EH (cell line): ENCODE measurements at places on chromosomes 6 and 20.

DNA sequence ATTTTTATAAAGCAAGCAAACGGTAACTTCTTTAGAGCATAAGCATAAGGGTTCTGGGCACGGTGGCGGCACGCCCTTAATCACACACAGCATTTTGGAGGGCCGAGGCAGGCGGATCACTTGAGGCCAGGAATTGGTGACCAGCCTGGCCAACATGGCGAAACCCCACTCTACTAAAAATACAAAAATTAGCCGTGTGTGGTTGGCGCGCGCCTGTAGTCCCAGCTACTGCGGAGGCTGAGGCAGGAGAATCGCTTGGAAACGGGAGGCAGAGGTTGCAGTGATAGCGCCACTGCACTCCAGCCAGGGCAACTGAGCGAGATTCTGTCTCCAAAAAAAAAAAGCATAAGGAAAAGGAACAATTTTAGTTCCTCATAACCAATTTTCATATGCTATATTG, 2.6 kb downstream of the SENP6 start:
- no peak for DNase-seq

GRCh38 chr20:44651684-44652423, at the start of gene ADA:
ADA (minus strand) TSS chr20:44651699; CDS start chr20:44651607, 92 bp downstream.
- peak; percentile 68 for DNase-seq

GRCh38 chr6:169292338-169293124, 38.9 kb upstream of the THBS2 start:
- DNase-seq, result peak; percentile 97

DNA sequence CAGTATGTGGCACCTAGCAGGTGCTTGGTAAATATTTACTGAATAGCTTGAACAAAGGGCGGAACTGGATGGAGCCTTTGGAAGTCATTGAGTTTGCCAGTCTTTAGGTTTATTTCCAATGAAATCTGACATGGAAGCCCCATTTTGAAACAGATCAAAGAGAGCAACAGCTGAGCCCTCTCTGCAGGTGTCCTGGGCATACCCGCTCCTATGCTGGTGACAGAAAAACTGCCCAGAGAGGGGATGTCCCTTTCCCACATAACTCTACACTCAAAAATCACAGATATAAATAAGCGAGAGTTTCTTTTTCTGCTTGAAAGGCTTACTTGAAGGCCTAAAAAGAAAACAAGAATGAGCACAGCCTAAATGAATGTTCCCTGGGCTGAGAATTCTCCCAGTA, 53.0 kb upstream of the RALY start:
- DNase-seq, result no peak

- DNase-seq, result no peak
These were observed 100.0 kb downstream of the RPP40 start for GRCh38 chr6:4903751-4904370.

DNA sequence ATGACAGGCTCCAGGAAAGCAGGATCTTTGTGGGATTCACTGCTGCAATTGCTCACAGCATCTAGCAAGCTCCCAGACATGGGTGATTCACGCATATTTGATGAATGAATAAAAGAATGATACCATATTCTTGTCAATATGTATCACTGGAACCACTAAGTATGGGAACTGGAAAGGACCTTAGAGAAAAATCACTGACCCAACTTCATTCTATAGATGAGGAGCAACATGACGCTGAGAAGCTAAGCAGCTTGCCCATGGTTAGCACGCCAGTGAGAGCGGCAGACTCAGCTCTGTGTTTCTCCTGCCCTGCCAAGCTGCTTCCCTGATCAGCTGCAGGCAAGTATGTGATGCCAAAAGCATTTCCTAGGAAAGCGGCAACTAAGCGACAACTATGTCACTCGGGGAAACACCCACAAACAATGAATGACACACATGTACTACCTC, 66.8 kb downstream of the PPP1R3G start:
- peak; percentile 91 for DNase-seq

- no peak for DNase-seq
These were observed 81.9 kb upstream of the E2F3 start for GRCh38 chr6:20319520-20320357.

DNA sequence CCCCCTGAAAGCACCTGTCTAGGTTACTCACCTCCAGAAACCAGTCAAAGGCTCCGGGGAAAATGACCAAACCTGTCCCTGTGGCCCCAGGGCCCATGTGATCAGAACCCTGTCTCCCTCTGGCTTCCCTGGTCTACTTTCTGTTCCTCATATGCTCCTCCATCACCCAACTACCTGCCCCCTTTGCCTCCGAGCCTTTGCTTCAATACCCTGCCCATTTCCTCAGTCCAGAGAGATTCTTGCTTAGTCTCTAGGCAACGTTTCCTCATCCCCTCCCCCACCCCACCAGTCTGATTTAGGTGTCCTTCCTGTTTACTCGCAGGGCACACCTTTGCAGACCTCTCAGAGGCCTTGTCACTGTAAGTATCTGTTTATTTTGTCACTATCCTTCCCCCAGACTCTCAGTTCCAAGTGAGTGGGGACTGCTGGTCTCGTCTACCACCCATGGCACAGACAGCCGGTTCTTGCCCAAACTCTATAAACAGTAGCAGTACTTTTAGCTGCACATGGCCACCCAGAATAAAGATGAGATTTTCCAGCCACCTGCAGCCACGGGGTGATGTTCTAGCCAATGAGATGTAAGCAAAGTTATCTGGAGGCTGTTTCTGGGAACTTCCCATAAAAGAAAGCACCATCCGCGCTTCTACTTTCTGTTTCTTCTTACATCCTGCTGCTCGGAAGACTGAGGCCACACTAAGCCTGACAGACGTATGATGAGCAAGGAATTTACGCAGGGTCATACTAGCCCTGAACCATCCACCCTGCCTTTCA, 13.3 kb downstream of the ELOVL5 start:
- no peak for DNase-seq

GRCh38 chr20:63125581-63125837, 90.4 kb downstream of the YTHDF1 start:
- no peak for DNase-seq

DNA sequence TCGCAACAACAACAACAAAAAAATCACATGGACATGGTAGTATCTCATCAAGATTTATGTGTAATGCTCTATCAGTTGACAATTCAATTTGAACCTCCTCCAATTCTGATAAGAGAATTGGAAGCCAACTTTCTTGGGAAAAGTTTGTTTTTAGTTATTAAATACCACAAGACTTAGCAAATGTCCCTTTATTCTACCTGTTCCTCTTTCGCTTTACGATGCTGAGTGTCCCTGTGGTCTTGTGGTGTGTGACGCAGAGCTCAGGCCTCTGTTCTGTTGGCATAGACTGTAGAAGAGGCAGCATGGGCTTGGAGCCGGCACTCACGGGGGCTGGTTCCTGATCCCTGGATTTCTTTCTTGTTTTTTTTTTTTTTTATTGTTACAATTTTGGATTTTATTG, 76.7 kb downstream of the PSMB1 start:
- DNase-seq, result no peak

DNA sequence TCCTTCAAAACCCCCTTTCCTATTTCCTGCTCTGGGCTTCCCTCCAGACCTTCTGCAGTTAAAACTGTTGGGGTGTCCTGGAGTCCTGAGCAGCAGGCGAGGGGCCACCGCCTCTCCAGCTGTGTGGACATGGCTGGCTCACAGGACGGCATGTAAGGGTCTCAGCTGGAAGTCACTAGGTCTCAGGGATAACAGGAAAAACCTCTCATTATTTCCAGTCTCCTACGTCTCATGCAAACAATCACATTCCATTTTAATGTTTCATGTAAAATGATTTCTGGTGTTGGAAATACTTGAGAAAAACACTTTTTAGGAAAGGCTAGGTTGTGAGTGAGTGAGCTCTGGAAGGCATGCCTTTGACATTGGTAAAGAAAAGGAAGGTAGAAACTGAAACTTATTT, 158.7 kb downstream of the SCML4 start:
- peak; percentile 56 for DNase-seq

DNA sequence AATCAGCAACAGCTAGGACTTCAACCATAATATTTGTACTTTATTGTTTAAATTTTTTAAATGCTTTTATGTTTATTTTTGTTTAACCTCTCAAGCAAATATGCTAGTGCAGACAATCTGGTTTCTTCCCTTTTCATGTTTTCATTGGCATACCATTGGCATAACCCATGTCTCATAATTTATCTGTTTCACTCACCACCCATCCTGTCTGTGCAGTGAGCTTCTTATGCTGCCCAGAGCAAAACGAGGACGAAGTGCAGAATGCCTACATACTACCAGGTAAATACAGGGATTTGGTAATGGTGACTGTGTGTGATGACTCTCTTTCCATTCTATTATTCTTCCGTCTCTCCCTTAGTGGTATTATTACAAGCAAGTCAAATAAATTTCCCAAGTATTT, 361.4 kb upstream of the KCNQ5 start:
- DNase-seq, result peak; percentile 48
